ENCODE measurements at places on chromosomes 6 and 20.

DNA sequence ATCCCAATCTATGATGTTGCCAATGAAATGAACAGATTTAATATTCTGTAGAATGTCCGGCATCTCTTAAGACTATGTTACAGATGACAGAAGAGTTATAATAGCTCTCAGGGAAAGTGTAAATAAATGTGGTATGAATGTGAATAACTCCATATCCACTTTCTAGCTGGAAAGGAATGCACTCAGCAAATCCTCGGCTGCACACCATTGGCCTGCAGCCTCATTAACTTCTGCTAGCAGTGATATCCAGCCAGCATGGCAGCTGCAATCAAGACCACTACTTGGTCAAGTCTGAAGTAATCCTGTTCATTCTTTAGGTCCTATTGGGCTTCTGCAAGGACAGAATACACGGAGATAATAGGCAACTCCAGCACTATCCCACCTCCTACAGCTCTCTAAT lies 17.3 kb upstream of the MICA start:
- DNase-seq: no peak

GRCh38 chr6:12548526-12548925 lies 168.0 kb upstream of the PHACTR1 start:
- DNase-seq: no peak

- no peak for DNase-seq
These were observed 578 bp upstream of the PTGIS start for GRCh38 chr20:49568278-49569151.

GRCh38 chr20:63635431-63636141 lies 8.7 kb upstream of the GMEB2 start:
- DNase-seq: peak; percentile 57

GRCh38 chr6:484086-484745 lies 92.7 kb downstream of the IRF4 start:
- no peak for DNase-seq

DNA sequence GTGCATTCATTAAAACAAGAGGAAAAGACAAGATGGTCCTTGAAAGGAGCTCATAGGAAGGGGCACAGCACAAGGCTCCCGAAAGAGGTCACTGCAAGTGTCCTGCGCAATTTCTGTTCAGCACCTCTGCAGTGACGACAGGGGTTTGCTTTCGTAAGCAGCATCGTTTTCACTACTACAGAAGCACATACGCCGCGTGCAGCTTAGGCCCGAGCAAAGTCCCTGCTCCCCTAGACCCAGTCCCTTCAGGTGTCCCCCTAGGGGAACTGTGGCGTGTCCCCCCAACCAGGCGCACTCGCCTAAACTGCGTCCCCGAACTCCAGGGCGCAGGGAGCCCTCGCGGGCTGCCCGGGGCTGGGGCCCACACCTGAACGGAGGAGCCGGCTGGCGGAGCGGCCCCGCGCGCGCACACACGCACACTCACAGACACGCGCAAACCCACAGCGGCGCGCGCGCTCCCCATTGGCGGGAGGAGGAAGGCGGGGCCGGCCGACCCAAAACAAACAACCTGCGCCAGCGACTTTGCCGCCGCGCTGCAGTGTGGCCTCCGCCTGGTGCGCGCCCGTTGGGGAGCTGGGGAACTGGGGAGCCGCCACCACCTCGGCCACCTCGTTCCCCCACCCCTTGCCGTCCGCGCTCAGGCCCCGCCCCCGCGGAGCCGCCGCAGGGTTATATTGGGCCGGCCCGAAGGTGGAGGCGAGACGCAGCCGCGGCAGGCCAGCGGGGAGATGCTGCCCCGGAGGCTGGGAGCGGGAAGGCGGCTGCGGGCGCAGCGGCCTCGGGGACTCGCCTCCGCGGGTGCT lies at the start of gene FOXQ1:
Gene FOXQ1 (plus strand): TSS at position 699 of the 803 bp plus-strand sequence. CDS start 607 bp downstream, outside the sequence.
- no peak for DNase-seq

GRCh38 chr6:47147175-47147727 lies 105.1 kb upstream of the ADGRF1 start:
- no peak for DNase-seq
